Tongue (tissue), 3 donors: ENCODE measurements at places on chromosomes 3 and 15. TPM values are rescaled to one million over a fixed set of nuclear protein-coding genes. Genes with fewer than 3 reads are reported as not detected.
A peak's percentile ranks its signal among the peaks of the same experiment; 100 is the strongest.

AHSG gene
- total RNA-seq = not detected

CPEB1 gene
- 1.1 TPM for total RNA-seq

DNA sequence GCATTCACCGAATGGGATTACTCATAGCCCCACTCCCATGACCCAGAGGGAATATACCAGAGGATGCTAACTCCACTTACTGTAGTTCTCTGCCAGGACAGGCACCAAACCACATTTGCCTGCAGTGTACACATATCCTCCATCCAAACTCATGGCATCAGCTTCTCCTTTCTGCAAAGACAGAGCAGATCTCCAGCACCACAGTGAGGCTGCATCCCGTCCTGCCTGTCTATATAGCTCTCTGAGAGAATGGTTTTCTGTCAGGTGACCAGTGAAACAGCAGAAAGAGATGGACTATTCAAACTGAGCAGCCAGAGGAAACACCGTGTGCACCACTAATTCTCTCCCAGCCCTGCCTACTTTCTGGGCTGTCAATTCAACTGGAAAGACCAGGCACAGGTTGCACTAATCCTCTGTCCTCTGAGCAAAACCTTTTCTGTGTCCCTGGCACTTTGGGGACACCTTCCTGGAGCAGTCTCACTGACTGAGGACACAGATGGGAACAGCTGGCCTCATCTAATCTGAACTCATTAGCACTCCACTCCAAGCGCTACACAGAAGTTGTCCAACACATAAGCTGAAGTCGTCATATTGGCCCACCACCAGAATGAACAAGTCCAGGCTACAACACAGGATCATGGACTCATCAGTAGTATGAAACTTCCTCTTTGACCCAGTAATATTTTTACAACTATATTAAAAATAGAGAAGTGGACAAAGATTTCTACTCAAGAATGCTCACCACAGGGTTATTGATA is 17.3 kb downstream of the LTF start:
- peak; percentile 64 for DNase-seq

GRCh38 chr3:171383206-171384018 is 76.8 kb downstream of the TNIK start:
- no peak for DNase-seq

DNA sequence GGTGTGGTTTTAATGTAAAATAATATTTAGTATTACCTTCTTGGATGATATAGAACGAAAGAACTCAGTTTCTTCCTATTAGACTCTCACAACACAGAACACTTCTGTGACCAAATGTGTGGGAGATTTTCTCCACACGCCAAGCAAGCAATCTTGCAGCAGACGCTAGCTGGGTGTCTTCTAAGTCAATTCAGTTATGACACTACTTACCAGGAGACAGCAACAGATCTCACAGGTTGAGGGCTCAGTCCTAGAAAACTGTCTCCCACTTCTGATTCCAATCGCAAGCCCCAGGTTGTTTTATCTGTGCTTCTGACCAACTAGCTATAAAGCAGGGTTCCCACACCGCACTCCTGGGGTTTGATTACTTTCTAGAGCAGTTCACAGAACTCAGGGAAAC is 41.2 kb downstream of the HERC1 start:
- no peak for DNase-seq

DNA sequence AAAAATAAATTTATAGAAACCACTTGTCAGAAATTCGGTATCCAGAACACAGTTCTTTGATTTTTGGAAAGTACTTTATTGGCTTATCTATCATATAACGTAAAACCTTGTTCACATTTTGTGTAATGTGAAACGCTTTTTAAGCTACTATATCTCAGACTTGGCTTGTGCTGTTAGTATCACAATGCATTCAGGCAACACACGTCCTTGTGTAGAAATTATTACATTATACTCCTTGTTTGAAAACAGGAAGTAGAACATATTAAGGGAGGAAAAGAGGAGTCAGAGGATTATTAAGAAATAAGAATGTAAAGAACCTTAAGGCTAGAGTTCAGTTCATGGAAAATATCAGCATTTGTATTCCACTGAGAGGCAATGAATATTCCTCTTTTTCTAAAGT is 1.6 kb downstream of the DNAJC13 start:
- DNase-seq = no peak

DNA sequence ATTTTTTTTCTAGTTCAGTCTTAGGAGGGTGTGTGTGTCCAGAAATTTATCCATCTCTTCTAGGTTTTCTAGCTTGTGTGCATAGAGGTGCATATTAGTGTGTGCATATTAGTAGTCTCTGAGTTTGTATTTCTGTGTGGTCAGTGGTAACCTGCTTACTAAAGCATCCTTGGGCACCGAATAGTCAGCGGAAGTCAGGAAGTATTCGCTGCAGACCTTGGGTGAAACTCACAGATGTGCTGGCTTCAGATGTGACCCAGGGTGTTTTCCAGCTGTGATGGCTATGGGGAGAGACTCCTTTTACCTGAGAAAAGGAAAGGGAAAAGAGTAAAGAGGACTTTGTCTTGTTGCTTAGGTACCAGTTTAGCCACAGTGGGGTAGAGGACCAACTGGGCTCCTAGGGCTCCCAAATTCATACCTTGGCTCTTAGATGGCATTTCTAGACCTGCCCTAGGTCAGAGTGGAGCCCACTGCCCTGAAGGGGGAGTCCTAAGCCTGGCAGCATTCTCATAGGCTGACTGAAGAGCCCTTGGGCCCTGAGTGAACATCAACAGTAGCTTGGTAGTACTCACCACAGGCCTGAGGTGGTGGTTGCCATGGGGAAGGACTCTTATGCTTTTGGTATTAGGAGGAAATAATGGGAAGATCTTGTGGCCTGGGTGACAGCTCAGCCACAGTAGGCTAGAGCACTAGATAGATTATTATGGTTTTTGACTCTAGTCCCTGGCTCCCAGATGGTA is 286.0 kb upstream of the ZPLD1 start:
- DNase-seq = no peak

DNA sequence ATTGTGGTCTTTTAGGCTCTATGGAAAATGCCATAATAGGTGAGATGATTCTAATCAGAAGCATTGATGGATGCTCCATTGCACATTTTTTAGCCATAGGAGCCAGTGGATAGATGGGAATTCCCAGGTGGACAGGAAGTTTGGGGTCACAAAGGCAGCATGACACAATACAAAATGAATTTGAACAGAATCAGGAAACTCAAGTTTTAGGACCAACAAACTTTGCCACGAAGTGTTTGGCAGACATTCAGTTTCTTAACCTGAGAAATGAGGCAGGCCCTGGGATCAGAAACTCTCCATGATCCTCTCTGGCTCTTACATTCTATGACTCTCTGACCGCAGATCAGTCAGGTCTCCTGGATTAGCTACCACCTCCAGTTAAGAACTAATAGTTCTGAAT is 275.4 kb downstream of the TIGIT start:
- no peak for DNase-seq

- DNase-seq = no peak
Measured at GRCh38 chr3:112779558-112780480, 66.8 kb downstream of the CD200R1L start.

- no peak for DNase-seq
Measured at GRCh38 chr3:171356251-171356650, 104.0 kb downstream of the TNIK start.

- DNase-seq = no peak
Measured at GRCh38 chr3:55636300-55637195, 149.4 kb upstream of the WNT5A start.

GRCh38 chr3:151384741-151385174 is at the start of gene P2RY12:
Gene P2RY12 (minus strand): TSS chr3:151384753. CDS start chr3:151338845, 45,908 bp downstream.
- DNase-seq = no peak
